ENCODE measurements at places on chromosomes 1 and 21.

DNA sequence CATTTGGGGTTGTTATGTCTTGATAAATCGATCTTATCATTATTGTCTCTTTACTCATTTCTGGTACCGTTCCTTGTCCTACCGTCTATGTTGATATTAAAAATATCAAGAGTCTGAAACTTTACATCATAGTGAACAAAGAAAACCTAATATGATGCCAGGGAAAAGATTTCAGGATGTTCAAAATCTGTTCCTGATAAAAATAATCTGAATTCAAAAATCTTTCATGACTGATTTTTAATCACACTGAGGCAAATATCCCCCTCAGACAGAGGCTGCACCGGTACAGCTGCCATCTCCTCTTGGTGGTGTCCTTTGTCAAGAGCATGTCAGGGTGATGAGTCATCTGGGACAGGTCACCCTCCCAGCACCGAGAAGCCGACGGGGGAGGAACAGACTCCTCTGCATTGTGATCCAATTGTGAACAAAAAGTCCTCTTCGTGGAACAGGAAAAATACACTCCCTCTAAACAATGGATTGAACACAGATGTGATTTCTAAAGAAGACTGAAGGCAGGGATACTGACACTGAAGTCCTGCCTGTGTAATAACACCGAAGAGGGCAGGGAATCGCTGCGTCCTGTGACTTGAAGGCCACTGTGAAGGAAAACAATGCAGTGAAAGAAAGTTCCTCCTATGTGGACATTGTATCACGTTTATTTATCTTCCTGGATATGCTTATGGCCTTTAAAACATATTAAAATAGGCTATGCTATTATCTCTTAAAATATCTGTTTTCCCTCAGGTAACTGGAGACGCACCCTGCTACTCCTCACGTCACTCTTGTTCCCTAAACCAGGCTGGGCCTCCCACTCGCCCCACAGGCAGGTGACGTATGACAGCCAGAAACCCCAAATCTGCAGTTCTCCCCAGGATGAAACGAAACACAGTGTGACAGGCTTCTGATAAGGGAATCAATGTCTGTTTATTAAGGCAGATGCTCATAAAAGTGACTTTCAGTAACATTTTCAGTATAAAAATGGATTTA lies 4.3 kb upstream of the SPATC1L start:
- DNase-seq: no peak
- no peaks in the 10 kb centered on the region for H3K4me1 ChIP-seq
- peaks cover 16% of the 10 kb centered on the region for H3K36me3 ChIP-seq
- no peaks in the 10 kb centered on the region for H3K27me3 ChIP-seq
- H3K27ac ChIP-seq: no peak overlapping the region

DNA sequence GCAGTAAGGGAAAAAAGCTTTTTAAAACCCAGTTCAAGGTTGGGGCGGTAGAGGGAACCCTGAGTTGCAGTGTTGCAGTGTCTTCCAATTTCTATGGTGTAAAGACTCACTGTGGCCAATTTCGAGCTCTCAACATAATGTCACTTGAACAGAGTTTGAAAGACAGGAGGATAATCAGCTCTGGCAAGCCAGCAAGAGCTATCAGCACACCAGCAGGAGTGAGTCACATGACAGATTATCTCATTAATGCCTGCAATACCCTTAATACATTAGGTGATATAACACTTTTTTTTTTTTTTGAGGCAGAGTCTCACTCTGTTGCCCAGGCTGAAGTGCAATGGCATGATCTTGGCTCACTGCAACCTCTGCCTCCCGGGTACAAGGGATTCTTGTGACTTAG lies 22.8 kb downstream of the SLC9C2 start:
- H3K27me3 ChIP-seq: no peaks in the 10 kb centered on the region
- no peaks in the 10 kb centered on the region for H3K4me1 ChIP-seq
- no peak overlapping the region for H3K27ac ChIP-seq
- H3K36me3 ChIP-seq: no peaks in the 10 kb centered on the region

GRCh38 chr1:225580238-225581099 lies 72.5 kb downstream of the ENAH start:
- peaks cover 1% of the 10 kb centered on the region for H3K4me1 ChIP-seq
- H3K27me3 ChIP-seq: no peaks in the 10 kb centered on the region
- no peaks in the 10 kb centered on the region for H3K36me3 ChIP-seq
- H3K4me3 ChIP-seq: no peak overlapping the region
- H3K27ac ChIP-seq: no peak overlapping the region
- DNase-seq: no peak

GRCh38 chr1:41427916-41428737 lies 56.4 kb downstream of the EDN2 start:
- peaks cover 2% of the 10 kb centered on the region for H3K4me1 ChIP-seq
- H3K36me3 ChIP-seq: no peaks in the 10 kb centered on the region
- no peak overlapping the region for H3K27ac ChIP-seq
- no peaks in the 10 kb centered on the region for H3K27me3 ChIP-seq

- no peak for DNase-seq
- H3K36me3 ChIP-seq: 0 out of 2 replicates have a peak, but pooled peaks cover 2% of the 10 kb centered on the region
- H3K27ac ChIP-seq: no peak overlapping the region
- no peak overlapping the region for H3K4me3 ChIP-seq
- no peaks in the 10 kb centered on the region for H3K4me1 ChIP-seq
Measured at GRCh38 chr1:226976978-226977642, 37.0 kb downstream of the COQ8A start.

Data from iPS DF 6.9 (cell line).